ENCODE measurements at places on chromosomes 3 and 15.

- no peak for DNase-seq
Measured at GRCh38 chr3:158781191-158781590, 20.7 kb upstream of the MFSD1 start.

- DNase-seq = no peak
Measured at GRCh38 chr15:47552978-47553608, 164.2 kb upstream of the SEMA6D start.

- DNase-seq = no peak
Measured at GRCh38 chr3:14766428-14767244, 52.1 kb upstream of the FGD5 start.

- DNase-seq = no peak
Measured at GRCh38 chr15:42110367-42110766, 16.0 kb upstream of the PLA2G4D start.

DNA sequence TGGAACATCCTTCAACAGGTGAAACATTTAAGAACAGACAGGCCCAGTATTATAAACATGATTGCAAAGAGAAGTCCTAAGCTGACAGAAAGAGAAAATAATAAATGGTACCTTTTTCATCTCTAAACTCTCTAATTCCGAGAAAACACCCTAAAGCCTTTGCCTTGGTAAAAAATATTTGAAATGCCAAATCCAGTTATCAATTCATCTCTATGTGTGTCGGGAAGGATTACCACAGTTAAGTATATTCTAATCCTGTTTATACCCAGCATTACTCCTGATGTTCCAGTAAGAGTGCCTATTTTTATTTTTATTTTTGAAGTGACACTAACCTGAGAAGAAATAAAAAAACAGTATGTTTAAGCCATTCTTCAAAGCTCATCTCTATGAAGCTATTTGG is 219.3 kb upstream of the NANOGP8 start:
- DNase-seq = no peak

DNA sequence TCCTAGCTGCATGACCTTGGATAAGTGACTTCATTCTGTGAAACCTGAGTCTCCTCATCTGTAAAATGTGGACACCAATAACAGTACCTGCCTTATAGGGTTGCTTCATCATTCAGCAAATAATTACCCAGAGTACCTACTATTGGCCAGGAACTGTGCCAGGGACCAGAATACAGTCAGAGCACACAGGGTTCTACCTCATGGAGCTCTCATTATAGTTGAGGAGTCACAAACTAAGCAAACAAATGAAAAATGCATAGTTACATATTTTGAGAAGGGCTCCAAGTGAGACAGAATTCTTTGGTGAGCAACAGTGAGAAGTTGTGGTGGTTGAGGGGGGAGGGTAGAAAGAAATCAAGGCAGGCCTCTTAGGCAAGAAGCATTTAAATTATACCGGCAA is 308.6 kb upstream of the WNT5A start:
- no peak for DNase-seq

DNA sequence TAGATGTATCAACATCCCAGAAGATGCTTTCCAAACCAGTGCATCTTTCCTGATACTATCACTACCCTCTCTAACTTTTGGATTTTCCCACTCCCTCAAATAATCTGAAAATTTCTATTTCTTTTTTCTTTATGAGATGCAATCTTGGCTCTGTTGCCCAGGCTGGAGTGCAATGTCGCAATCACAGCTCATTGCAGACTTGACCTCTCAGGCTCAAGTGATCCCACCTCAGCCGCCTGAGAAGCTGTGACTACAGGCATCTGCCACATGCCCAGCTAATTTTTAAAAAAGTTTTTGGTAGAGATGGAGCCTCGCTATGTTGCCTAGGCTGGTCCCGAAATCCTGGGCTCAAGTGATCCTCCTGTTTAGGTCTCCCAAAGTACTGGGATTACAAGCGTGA is 239.7 kb downstream of the SUCLG2 start:
- DNase-seq = no peak

DNA sequence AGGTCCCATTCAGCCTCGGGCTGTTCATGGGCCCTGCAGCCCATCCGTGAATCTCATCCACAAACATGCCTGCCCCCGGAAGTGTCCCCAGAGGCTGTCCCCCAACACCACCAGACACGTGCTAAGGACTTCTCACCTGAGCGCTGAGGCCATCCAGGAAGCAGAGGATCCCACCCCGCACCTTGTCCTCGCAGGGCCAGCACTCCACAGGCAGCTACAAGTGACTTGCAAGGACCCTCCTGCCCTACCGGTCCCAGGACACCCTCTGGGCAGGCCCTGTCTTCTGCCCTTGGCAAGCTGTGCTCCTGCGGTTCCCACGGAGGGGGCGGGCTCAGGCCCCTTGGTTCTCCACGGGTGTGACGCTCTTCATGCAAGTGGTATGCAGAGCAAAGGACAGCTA is 146.0 kb downstream of the NUP210 start:
- DNase-seq = no peak

- DNase-seq = no peak
Measured at GRCh38 chr3:135068011-135068410, 273.0 kb downstream of the EPHB1 start.

GRCh38 chr3:192409838-192410683 is 317.3 kb downstream of the FGF12 start:
- no peak for DNase-seq

GRCh38 chr3:122184591-122184929 is 1.1 kb downstream of the CASR start:
- DNase-seq = no peak

- no peak for DNase-seq
Measured at GRCh38 chr3:186217820-186218164, 108.9 kb upstream of the ETV5 start.

DNA sequence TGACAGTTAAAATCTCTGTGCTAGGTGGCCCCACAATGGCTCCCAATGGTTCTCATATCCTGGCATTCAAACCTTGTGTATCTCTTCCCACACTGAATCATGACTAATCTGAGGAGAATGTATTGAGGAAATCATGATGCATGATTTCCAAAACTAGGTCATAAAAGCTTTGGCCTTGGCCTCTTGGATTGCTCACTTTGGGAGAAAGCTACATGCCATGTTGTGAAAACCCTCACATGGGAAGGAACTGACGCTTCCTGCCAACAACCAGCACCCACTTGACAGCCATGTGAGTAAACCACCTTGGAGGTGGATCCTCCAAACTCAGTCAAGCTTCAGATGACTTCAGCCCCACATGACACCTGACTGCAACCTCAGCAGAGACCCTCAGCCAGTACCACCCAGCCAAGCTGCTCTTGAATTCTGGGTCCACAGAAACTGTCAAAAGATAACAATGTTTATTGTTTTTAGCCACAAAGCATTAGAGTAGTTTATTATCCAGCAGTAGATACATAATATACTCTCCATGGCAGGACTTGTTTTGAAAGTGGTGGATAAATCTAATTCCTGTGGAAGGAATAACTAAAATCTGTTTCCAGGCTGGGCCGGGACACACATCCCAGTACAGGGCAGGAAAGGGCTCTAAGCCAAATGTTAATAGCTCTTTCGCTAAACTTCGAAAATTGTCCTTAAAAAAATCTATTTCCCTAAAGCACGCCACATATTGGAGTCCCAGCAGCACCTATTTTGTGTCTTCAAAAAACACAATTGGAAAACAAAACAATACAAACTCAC is 1.0 kb upstream of the ZNF620 start:
- DNase-seq = no peak

GRCh38 chr3:112646623-112647022 is 5.7 kb upstream of the CCDC80 start:
- DNase-seq = no peak

GRCh38 chr3:12396471-12396870 is 87.8 kb upstream of the TSEN2 start:
- no peak for DNase-seq

GRCh38 chr15:68479406-68479805 is 47.4 kb upstream of the ITGA11 start:
- no peak for DNase-seq

GRCh38 chr3:122520861-122521260 is 6.1 kb upstream of the KPNA1 start:
- DNase-seq = no peak

DNA sequence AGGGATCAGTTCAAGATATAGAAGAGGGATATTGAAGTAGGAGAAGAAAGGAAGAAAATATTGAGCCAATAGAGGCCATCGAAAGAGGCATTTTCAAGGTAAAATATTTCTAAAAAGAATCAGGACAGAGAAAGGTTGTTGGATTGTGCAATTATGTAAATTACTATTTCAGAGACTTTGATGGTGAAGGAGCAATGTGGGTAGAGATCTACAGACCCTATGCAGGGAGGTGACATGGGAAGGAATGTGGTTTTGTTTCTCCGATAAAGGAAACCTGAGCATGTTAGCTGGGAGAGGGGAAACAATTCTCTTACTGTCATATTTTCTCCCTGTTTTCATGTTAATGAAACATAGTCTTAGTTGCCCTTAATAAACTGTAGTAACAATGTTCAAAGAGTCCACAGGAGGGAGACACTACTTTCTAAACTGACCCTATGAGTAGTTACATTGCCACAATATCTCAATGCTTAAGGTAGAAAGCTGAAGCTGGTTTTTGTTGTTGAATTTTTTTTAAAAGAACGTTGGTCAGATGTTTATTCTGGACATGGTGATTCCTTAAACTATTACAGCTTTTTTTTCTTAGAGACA is 133.3 kb downstream of the GRM7 start:
- no peak for DNase-seq

All from activated T-helper 1 cell treated with anti-CD3 and anti-CD28 coated beads, Interleukin-2, amount 50 U/mL, for 16 hours (primary cell).